ENCODE measurements at places on chromosomes 5 and 9. TPM values are rescaled to one million over a fixed set of nuclear protein-coding genes. Genes with fewer than 3 reads are reported as not detected.

GRCh38 chr9:88460587-88461332, 72.5 kb downstream of the SPIN1 start:
- DNase-seq: no peak

GRCh38 chr5:61162832-61163567, 732 bp upstream of the SMIM15 start:
- DNase-seq: peak; percentile 58

COL5A1 gene
- total RNA-seq: 79.4 TPM

PCDHB9 gene
- total RNA-seq: 3.7 TPM

SPINK7 gene
- not detected for total RNA-seq

PCDHB4 gene
- total RNA-seq: 12.2 TPM

Data from sciatic nerve (tissue), 2 donors.